Left hindlimb (tissue), 1 donor: ENCODE measurements at places on chromosomes 6 and 20.

- no peak for DNase-seq
Observed at GRCh38 chr6:57029213-57029612, 17.3 kb upstream of the KIAA1586 start.

DNA sequence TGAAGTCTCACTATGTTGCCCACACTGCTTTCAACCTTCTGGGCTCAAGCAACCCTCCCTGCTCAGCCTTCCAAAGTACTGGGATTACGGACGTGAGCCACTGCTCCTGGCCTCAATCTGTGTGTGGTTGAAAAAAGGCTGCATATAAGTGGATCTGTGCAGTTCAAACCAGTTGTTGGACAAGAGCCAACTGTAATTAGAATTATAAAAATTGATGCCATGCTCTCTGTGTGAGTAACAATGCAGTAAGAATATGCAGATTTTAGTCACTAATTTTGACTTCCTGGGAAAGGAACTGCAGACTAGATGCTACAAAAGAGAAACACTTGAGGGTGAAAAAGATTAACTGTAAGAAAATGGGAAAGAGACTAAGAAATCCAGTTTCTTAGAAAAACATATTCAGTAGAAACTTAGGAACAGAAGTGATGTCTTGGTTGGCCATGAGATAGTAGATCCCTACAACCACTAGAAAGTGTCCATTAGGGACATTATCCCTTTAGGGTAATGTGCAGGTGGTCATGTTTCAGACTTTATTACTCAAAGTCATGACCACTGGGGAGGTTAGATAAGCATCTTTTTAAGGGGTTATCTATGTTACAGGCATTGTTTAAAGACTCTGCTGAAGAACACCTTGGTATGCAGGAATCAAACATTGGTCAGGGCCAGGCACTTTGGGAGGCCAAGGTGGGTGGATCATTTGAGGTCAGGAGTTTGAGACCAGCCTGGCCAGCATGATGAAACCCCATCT lies 26.3 kb downstream of the ITCH start:
- no peak for DNase-seq

DNA sequence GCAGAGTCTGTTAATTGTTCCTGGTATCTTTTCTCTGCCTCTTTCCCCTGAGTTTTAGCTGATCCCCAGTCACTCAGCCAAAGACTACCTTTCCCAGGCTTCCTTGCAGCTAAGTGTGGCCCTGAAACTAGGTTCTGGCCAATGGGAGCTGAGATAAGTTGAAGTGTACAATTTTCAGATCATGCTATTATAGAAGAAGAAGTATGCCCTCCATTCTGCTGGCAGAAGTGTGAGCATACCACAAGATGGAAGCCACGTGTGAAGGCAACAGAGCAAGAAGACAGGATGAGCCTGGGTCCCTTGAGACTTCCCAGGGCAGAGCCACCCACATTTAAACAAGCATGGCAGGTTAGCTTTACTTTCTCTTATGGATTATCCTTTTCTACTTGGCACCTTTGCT lies 273.2 kb downstream of the HIVEP2 start:
- DNase-seq: no peak

- DNase-seq: no peak
Observed at GRCh38 chr6:397056-397455, 5.5 kb downstream of the IRF4 start.

DNA sequence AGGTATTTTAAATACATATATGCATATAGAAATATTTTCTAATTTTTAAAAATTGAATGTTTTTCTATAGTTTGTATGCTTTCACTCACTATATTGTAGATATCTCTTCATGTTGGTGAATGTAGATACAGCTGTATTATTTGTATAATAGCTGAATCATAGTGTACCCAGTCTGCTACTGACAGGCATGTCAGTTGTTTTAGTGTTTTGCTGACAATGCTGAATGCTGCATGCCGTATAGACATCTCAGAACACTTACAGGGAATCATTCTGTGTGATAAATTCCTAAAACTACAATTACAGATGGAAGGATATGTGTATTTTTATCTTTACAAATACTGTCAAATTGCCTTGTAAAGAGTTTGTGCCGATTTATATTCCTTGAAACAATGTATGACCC lies 175.4 kb downstream of the SIM1 start:
- no peak for DNase-seq

- peak; percentile 75 for DNase-seq
Observed at GRCh38 chr20:21681234-21681921, 24.1 kb upstream of the PAX1 start.

DNA sequence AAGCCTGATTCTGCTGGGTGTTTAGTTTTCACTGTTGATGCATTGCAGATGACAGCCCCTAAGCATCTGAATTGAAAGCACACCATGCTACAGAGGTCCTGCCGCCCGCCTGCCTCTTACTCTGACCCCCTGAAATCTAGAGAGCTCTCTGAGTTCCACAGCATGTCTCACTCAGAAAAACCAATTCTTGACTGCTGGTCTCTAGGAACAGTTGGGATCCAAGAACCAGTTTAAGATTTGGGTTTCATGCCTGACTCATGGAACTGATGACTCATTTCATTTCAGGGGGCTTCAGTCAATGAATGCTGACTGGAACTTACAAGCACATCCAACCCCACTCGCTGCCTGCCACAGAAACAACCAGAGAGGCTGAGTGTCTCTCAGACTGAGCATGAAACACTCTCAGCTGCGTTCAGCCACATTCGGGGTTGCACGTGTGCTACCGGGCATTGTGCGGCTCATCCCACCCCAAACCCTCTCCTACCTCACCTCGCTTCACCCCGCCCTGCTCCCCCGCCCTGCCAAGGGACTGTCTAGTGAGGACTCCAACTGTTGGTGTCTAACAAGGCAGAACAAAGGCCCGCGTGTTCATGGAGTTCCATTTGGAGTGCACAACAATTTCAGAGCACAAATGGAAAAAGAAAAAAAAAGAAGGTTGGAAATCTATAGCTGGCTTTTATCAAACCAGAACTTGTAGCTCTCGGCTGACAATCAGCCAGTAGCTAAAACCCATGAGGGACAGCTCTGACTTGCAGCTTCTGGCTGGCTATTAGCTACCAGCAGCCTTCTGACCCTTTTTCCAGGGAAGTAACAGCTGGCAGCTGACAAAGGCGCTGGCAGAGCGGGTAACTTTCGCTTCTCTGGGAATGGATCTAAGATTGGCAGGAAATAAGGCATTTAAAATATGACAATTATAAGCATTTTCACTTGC lies 20.0 kb upstream of the TRAF3IP2 start:
- DNase-seq: peak; percentile 82

DNA sequence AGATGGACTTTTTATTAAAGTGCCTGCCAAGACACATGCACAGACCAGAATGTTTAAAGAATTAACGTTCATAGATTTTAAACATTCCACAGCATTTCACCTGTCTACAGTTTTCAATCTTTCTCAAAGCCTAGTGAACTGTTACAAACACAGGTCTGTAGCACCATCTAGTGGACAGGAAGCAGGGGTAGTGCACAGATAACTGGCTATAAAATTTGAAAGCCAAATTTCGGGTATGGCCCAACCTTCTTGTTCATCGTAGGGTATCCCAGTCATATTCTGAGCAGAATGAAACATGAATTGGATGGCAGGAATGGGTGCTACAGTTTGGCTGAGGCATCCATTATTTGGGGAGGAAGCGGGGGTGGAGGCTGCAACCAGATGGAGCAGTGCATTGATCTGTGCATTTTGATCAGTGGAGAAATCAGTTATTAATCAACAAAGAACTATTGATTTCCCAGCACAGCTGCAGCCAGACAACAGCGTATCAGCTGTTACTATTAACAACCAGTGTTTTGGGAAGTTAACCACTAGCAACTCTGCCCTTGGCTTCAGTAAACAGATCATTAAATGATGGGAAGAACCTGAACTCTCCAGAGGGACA lies 56.1 kb upstream of the B3GAT2 start:
- no peak for DNase-seq

DNA sequence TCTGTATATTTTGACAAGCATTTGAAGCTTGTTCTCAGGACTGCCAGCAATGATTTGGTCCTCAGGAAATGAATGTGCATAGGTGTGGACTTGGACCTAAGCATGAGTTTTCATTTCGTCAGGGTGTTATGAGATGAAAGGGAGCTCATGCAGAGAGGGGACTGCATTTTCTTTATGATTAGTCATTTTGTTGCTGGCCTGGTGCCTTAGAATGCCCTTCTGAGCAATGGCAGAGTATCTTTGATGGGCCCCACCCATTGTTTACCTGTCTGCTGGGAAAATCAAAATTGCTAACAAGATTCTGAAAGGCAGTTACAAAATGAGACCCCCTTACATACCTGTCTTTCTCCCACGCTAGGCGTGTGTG lies 51.5 kb upstream of the MTHFD1L start:
- DNase-seq: no peak

DNA sequence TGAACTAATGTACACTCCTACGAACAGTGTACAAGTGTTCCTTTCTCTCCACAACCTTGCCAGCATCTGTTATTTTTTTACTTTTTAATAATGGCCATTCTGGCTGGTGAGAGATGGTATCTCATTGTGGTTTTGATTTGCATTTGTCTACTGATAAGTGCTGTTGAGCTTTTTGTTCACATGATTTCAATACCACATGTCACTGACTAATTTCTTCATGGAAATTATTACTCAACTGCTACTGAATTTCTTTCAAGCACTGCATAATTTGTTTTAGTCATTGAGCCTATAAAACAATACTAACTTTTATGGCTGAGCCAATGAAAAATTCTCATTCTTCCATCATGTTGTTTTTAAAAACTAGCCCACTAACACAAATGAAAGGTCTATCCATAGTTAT lies 115.4 kb downstream of the FRK start:
- DNase-seq: no peak

- no peak for DNase-seq
Observed at GRCh38 chr6:167129562-167129961, 6.7 kb downstream of the CCR6 start.

- DNase-seq: no peak
Observed at GRCh38 chr6:131424016-131424415, 149.0 kb upstream of the ARG1 start.

- DNase-seq: no peak
Observed at GRCh38 chr6:165486183-165487137, 176.6 kb downstream of the PDE10A start.

DNA sequence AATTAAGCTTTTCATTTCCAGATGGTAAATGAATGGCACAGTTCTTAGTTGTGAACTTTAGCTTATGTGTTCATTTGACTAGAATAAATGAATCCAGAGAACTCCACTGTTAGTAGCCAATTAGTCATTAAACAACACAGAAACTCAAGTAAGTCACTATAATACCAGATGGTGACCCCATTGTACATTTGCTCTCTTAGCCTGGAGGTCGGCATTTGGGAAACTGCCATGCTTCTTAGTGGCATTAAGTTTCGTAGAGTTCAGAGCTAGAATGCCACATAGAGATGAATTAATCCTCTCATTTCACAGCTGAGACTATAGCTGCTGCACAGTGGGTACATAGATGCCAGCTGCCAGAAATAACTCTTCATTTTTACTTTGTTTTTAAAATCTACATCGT lies 10.8 kb upstream of the DTNBP1 start:
- DNase-seq: no peak

DNA sequence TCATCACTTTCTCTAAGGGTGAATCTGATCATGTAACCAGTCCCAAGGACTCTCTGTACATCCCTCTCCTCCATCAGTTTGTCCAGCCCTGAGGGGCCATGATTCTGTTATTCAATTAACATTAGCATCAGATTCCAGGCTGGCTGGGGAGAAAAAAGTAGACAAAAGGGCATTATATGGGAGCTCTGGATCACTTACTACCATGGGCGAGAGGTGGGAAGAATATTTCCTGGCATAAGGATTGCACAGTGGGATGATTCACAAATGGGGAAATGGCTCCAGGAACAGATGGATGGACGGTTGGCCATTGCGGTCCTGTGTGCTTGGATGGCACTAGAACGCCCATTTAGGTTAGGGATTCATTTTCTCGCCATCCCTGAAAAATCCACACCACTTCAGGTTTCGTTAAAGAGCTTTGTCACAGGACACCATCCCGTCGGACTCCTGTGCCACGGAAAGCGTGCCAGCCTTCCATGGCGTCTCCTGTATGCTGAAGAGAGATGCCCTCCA lies 112.6 kb downstream of the THBS2 start:
- no peak for DNase-seq

DNA sequence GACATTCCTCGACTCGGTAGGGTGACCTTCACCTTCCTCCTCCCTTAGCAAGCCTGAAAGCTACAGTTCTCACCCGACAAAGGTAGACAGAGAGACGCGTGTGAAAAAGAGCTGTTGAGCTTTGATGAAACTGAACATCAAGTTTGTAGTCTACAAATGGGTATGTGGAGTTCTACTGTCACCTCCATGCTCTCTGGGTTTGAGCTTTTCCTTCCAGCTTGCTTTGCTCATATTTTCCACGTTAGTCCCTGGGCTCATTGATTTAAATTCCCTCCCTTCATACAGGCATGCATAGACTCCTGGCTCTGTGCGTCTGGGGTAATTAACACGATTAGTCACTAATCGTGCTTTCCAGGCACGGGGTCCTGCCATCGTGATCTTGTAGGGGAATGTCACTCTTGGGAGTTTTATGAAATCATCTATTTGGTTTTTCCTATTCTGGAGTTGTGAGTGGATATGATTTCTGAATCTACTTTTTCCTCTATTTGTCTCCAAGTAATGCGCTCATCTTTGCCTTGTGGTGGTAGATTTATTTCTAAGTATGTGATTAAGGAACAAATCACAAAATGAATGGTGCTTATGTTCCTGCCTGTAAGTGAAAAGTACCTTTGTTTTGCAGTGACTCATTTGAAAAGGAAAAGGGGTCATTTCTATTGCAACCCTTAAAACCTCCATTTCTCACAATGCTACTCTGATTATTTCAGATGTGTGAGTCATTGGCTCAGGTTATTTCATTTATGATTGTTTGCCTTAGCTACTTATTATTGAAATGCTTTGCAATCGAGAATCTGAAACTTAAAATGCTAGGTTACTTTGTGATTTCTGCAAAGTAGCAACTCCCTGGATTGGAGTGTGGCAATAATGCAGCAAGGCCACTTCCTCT lies 154.6 kb downstream of the ZDHHC14 start:
- DNase-seq: peak; percentile 53

DNA sequence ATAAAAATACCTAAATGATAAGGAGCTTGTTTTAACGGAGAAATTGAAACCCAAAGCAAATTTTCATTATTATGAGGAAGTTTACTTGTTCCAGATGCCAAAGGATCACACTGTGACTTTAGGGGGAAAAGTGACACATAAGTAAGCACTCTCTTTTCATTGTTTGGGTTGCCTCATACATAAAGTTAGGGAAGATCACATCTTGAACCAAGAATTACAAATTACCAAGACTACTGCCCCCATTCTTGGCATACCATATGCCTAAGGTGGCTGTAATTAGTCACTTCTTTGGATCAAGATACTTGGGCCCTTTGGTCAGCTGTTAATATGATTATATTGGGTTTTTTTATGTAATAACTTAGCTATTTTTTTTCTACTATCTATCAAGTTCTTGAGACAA lies 269.0 kb downstream of the COL12A1 start:
- no peak for DNase-seq

DNA sequence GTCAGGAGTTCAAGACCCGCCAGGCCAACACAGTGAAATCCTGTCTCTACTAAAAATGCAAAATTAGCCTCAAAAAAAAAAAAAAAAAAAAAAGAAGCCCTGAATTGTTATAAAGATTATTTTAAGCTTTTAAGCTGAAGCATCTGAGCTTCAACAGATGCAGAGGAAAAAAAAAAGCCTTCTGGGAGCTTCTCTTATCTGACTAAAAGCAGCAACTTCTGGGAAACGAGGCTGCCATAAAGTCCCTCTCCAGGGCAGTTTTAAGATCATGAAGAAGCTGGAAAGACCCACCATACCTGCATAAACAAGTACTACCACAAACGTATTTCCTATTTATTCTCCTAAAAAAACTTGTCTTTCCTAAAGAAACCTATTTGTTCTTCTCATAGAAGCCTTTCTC lies 3.6 kb downstream of the SERINC3 start:
- no peak for DNase-seq

GRCh38 chr6:143063631-143064030 lies 2.9 kb downstream of the AIG1 start:
- DNase-seq: no peak
